ENCODE measurements at places on chromosomes 6 and 20.

- DNase-seq, result no peak
These were observed 49.4 kb upstream of the COL10A1 start for GRCh38 chr6:116175344-116175743.

DNA sequence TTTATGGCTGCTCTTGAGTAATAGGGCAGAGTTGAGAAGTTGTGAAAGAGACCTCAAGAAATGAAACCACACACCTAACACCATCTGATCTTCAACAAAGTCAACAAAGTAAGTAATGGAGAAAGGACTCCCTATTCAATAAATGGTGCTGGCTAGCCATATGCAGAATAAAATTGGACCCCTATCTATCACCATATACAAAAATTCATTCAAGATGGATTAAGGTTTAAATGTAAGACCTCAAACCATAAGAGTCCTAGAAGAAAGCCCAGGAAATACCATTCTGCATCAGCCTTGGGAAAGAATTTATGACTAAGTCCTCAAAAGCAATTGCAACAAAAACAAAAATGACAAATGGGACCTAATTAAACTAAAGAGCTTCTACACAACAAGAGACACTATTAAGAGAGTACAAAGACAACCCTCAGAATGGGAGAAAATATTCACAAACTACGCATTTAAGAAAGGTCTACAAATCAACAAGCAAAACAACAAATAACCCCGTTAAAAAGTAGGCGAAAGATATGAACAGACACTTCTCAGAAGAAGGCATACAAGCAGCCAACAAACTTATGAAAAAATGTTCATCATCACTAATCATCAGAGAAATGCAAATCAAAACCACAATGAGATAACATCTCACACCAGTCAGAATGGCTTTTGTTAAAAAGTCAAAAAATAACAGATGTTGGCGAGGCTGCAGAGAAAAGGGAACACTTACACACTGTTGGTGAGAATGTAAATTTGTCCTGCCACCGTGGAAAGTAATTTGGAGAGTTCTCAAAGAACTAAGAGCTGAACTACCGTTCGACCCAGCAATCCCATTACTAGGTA lies 4.0 kb downstream of the MAP3K5 start:
- no peak for DNase-seq

GRCh38 chr6:88538130-88538706 lies 372.1 kb upstream of the CNR1 start:
- DNase-seq, result no peak

- no peak for DNase-seq
These were observed 362.7 kb upstream of the SASH1 start for GRCh38 chr6:147979966-147980365.

GRCh38 chr6:17574866-17575560 lies 25.1 kb upstream of the FAM8A1 start:
- no peak for DNase-seq

- no peak for DNase-seq
These were observed 15.5 kb downstream of the UCKL1 start for GRCh38 chr20:63940472-63941266.

- DNase-seq, result no peak
These were observed 5.6 kb downstream of the TOP1 start for GRCh38 chr20:41034239-41034638.

DNA sequence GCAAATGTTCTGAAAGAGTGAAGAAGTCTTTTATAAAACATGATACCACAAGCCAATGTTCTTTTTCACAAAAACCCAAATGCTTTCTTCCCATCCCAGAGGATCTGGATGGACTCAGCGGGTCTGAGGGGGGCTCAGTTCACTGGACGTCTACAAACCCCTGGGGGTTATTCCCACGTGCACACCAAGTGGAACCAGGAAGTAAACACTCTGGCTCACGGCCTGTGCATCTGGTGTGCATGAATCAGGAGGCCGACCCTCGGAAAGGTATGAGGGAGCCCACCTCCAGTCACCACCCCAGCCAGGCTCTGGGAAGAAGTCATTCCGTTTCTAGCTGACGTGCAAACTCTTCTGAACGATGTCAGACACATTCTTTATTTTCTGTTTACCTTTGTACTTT lies 252.2 kb downstream of the DLL1 start:
- no peak for DNase-seq

- no peak for DNase-seq
These were observed 44.7 kb upstream of the MLN start for GRCh38 chr6:33848484-33848883.

DNA sequence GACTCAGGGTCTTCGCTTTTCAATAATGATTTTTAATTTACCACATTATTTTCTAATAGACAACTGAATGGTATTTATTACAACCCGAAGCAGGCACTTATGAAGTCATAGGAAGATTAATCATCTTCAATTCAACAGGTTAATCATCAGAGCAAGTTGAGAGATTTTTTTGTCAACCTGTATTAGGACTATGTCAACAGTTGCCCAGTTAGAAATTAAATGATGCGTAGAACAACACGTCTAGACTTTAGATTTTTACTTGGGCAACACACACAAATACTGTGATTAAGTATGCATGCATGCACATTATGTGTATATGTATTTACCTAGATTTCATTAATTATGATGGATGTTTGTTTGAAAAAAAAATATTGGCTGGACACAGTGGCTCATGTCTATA lies 4.3 kb downstream of the ILRUN start:
- DNase-seq, result no peak

DNA sequence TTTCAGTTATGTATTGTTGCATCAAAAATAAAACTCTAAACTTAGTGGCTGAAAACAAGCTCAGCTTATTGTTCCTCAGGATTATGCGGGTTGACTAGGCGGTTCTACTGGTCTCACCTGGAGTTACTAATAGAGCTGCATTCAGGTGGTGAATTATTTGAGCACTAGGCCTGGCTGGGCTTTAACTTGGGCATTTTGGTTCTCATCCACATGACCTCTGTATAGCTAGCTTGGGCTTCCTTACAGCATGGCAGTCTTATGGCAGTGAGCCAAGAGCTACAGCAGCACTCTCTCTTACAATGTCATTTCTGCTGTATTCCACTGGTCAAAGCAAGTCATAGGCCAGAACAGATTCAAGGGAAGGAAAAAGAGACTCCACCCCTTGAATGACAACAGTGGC lies 1.6 kb downstream of the PGBD1 start:
- no peak for DNase-seq

DNA sequence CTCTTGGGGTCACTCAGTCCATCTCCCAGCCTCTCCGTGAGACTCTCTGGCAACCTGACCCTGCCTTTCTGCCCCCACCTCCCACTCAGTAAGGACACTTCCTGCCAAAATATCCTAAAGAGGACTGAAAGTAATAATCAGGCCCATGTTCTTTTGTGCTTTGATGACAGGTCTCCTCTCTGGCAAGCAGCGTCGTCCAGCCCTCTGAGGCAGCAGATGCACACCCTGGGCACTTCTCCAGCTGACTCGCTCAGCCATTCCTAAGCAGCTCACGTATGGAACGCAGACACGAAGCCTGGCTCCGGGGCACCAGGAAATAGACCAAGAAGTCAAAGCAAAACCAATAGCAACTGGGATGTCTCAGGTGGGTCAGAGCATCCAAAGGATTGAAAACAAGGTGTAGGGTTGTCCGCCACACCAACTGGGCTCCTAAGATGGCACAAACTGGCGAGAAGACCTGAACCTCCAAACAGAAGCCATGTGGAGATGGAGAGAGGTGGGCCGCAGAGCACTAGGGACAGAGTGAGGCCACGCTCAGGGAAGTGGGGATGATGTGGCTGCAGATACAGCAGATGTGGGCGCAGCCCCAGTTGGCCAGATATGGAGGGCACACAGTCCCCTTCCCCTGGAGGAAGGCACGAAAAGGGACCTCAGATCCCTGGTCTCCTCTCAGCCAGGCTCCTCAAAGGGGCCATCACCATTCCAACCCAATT lies 99.3 kb downstream of the PRND start:
- DNase-seq, result no peak

DNA sequence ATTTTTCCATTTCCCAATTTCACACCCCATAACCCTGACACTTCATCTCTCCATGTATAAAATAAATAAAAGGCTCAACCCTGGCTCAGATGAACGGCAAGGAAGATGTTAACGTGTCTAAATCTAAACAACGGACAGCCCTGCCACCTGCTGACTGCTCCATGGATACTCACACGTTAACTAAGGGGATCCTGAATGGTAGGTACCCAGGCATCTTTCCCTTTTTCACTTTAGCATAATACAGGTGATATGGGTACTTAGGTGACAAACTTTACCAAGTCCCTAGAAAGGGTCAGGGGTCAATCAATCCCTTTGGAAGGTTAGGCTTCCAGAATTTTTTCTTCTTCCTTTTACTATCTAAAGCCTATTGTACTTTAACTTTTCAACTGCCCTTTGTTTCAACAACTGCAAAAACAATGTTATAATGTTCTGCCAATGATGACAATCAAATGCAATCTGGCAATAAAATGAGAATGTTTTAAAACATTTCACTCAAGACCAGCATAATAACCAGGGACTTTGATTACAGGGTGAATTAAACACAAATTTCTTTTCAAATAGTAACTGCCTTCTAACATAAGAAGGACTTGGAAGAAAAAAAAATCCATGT lies 52.4 kb upstream of the IPCEF1 start:
- DNase-seq, result no peak

- no peak for DNase-seq
These were observed 45.3 kb upstream of the TINAG start for GRCh38 chr6:54262971-54263370.

DNA sequence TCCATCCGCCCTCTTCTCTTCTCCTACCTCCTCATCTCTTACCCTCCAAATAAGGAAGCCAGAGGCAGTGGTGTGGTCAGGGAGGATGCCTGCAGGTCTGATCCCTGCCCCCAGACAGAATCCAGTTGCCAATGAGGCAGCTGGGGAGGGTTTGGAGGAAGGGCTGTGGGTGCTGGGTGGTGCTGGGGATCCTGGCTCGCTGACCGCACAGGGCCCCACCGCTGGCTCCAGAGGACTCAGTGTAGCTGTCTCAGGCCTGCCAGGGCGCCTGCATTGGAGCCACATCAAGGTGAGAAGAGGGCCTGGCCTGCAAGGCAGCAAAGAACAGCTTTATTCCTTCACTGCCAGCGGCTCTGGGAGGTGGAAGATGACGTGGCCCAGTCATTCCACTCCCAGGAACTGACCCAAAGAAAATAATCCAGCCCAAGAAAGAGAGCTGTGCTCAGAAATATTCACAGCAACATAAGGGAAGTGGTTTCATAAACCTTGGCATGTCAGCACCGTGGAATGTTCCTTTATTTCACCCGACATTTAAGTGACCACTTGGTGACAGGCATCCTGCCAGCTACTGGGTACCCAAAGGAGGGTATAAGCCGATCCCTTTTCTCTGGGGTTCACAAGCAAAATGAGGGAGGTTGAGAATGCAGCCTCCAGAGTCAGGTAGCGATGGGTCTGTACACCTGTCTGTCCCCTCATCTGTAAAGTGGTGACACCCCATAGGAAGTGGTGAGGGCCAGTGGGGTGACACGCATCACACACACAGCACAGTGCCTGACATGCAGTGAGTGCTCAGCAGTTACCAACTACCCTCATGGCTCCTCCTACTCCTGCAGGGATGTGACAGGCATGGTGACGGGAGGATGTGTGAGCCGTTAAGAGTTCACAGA lies 125.1 kb downstream of the SNX5 start:
- peak; percentile 37 for DNase-seq

DNA sequence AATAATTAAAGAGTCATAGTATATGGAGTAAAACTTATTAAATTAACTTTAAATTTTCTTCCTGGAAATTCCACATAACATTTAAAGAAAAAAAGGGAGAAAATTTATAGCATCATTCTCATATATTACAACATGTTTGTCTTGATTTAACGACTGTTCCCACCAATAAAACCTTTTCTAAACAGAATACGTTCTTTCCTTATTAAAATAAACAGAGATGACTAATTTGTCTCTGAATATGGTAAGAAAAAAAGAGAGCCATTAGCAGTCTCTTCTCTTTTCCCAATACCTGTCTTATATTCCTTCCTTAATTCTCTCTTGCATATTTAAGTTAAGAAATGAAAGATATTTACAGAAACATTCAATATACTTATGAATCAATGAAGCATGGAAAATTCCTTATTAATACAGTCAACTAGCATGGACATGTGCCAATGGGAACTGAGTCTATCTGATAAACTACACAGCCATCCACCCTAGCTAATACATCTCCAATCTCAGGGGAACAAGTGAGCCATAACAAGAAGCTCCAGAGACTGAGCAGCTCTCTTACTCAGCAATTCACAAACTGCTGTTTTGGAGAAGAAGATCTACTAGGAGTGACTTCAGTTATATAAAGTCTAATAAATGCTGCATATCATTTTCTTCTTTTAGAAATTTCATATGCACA lies 347.1 kb upstream of the MANEA start:
- no peak for DNase-seq

DNA sequence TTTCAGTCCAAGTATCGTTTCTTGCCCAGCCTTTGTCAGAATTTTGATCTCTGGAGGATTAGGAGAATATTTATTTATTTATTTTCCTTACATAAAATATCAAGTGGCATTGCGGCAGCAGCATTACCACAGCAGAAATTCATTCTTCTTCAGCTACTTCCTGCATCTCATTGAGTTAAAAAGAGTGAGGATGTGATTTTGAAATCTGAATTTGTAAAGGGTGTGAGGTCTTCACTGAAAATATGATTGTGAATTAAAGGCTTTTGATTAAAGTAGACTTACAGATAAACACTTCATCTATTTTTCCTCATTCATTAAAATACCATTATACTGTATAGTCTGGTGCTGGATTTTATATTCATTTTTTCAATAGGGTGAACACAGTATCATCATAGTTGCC lies 328.4 kb downstream of the PRL start:
- DNase-seq, result no peak

DNA sequence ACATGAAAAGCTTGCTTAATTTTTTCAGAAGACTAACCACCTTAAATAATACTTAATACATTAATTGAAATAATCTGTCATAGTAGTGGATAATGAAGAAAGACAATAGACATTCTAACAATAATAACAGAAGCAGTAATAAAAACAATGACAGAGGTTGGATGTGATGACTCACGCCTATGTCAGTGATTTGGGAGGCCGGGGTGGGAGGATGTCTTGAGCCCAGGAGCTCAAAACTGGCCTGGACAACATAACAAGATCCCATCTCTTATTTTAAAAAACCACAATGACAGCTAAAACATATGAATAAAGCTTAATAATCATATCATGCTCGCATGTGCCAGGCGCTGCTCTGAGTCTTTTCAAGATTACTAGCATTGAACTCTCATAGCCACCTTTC lies 105.5 kb downstream of the IPCEF1 start:
- no peak for DNase-seq

- no peak for DNase-seq
These were observed 237.9 kb downstream of the LRFN2 start for GRCh38 chr6:40349123-40349900.

- DNase-seq, result no peak
These were observed 672.2 kb downstream of the PRKN start for GRCh38 chr6:162055365-162055764.

- DNase-seq, result no peak
These were observed 541 bp upstream of the IL20RA start for GRCh38 chr6:137045222-137045789.
